ENCODE measurements at places on chromosomes 1 and 21.
A peak's percentile ranks its signal among the peaks of the same experiment; 100 is the strongest.

DNA sequence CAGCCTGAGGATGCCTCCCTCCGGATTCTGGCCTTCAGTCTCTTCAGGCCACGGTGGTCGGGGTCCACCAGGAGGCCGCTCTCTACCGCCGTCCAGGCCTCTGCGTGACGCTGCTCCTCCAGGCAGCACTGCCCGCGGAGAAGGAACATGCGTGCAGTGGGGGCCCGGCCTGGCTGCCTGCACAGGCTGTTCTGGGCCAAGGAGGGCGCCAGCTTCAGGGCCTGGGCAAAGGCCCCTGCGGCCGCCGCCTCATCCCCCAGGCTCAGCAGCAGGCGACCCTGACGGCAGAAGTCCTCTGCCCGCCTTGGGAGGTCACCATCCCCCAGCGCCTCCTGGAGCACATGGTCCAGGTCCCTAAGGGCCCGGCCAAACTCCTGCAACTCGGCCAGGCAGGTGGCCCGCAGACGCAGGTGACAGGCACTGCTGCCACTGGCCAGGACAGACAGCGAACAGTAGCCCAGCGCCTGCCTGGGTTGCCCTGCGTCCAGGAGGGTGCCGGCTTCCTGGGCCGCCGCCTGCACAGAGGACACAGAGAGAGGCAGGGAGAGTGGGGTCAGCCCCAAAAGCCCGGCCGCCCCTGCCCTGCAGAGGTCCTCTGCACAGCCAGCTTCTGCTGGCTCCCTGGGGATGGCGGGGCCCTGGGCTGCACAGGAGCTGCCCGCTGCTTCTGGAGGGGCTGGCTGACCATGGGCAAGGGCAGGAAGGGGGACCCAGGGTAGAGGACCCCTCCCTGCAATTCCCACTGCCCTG, 8.7 kb upstream of the MMEL1 start:
- peak; percentile 36 for DNase-seq

GRCh38 chr1:15761366-15762128, 3.0 kb downstream of the FBLIM1 start:
- no peak for DNase-seq

- peak; percentile 52 for DNase-seq
These were observed 864 bp upstream of the CCDC24 start for GRCh38 chr1:43990271-43991199.

- DNase-seq, result no peak
These were observed 23.9 kb downstream of the APP start for GRCh38 chr21:26146681-26147080.

DNA sequence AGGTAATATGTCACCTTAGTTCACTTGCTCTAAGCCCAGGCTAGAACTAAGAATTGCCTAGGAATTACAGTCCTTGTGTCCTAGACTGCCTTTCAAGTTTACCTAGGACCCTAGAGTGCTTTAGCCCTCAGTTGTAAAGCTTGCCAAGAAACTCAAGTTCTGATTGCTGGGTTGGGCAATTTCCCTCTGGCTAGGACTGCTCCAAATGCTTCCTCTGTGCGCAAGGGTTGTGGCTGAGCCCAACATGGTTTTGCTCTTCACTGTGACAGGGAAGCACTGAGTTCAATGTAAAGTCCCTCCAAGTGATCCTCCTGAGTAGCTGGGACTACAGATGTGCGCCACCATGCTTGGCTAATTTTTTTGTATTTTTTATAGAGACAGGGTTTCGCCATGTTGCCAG, 102.3 kb upstream of the NEK7 start:
- no peak for DNase-seq

DNA sequence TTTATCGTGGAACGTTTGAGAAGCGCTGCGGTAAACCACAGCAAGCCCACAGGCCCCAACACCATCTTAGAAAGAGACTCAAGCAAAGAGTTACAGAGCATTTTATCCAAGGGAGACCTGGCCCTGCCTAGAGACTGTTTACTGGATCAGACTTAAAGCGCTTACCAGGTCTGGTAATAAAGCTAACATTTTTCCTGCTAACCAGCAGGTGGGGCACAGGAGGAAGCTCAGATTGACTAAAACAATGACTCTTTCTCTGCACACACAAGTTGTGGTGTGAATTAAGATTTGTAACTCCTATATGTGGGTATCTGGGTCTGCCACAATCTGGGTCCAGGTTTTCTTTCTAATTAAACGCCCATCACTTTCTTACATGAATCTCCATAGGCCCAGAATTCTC, 136.5 kb upstream of the ETS2 start:
- no peak for DNase-seq

DNA sequence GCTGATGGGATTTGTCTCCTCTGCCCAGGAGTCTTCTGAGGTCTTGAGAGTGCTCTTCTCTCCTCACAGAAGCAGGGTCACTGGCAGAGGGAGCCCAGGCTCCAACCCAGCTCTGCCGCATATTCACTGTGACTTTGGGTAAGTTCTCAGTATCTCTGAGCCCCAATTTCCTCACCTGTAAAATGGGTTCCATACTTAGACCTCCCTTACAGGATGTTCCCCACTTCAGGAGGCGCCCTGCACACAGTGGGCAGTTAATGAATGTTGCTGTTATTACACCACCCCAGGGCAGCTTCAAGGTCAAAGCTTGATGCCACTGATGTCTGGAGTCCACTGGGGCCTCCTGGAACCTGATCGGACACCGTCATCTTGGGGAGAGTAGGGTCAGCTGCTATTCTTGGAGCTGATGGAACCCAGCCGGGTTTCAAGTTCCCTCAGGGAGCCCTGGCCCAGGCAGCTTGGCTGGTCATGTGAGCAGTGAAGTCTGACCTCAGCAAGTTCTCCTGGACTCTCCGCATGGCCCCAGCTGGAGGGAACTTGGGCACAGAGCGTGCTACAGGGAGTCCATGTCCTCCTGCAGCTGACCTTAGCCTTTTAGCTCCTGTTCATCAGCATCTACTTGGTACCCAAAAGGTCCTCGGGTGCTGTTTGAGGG, 21.8 kb downstream of the COA7 start:
- DNase-seq, result no peak

DNA sequence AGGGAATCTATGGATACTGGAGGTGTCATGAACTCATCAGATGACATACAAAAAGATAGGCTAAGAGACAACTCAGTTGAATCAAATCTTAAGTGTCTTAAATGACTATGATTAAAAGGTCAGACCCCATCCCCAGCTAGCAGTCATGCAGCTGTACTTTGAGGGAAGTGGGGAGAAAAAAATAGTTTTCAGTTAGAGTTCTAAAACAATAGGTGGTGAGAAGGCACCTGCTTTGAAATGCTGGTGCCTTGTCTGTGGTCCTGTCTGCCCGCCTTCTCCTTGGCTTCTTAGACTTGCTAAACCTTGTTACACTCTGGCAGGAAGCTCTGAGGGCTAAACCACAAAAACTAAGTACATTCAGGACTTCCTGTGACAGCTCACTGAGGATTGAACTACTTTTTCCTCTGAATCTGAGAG, 15.3 kb downstream of the CD2 start:
- peak; percentile 51 for DNase-seq

DNA sequence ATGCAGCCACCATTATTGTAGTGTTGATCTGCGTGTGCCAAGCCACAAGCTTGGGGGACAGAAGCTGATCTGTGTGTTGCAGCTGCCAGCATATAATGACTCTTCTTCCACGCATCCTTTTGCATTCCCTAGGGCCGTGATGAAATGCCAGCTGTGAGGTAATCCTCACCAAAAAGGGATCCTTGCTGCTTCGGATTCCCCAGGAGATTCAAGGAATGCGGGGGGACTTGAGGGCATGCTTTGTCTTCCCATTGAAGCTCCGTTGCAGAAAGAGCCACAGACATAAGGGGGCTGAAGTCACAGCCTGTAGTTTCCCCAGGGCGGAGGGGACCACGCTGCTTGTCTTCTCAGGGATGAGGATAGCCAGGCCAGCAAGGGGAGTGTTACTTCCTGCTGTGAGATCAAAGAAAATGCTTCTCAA, 281.6 kb upstream of the FMN2 start:
- DNase-seq, result no peak

GRCh38 chr1:235739124-235739523, 89.5 kb upstream of the GNG4 start:
- DNase-seq, result no peak

DNA sequence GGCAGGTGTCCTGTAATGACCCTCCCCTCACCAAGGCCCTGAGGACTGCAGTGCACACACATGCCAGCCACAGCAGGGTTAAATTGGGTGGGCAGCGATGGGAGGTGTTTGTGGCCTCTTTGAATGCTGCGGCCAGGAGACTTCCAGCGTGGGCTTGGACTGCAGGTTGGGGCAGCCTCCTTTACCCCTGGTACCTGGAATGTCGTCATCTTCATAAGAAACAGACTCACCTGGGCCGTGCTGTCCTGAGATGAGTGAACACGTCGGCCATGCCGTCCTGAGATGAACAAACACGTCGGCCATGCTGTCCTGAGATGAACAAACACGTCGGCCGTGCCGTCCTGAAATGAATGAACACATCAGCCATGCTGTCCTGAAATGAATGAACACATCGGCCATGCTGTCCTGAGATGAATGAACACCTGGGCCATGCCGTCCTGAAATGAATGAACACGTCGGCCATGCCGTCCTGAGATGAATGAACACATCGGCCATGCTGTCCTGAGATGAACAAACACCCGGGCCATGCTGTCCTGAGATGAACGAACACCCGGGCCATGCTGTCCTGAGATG, 50.1 kb upstream of the COL6A1 start:
- DNase-seq, result no peak

- no peak for DNase-seq
These were observed 4.3 kb upstream of the SLC35D1 start for GRCh38 chr1:67058242-67058641.

- DNase-seq, result no peak
These were observed 53.8 kb upstream of the RGS1 start for GRCh38 chr1:192521734-192522133.

DNA sequence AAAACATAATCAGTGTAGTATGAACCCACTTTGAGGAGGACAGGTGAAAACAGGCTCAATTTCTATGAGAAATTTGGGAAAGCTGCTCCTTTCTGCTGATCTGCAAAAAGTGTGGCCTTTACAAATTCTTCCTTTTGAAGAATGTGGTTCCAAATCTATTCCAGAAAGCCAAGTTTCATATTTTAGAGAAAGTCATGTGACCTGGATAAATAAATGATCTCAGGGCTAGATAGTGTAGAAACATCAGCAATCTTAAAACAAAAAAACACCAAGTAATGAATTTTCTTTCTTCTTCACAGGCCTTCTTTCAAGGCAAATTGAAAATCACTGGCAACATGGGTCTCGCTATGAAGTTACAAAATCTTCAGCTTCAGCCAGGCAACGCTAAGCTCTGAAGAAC, 11.7 kb upstream of the PODN start:
- DNase-seq, result no peak

GRCh38 chr1:31244326-31244725, 4.6 kb upstream of the NKAIN1 start:
- no peak for DNase-seq

- no peak for DNase-seq
These were observed 100.8 kb downstream of the PCP4 start for GRCh38 chr21:39968010-39968409.

DNA sequence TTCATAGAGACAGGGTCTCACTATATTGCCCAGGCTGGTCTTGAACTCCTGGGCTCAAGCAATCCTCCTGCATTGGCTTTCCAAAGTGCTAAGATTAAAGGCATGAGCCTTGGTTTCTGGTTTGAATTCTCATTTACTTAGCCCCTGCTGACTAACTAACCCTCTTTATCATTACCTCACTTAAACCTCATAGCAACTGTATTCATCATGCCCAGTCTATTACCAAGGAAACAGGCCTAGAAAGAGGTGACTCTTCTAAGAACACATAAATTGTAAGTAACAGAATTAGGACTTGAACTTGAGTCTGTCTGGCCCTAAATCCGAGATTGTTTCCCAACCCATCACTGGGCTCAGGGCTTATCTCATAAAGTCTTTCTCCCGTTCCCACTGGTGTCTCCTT, 44.2 kb downstream of the TMEM53 start:
- DNase-seq, result no peak

DNA sequence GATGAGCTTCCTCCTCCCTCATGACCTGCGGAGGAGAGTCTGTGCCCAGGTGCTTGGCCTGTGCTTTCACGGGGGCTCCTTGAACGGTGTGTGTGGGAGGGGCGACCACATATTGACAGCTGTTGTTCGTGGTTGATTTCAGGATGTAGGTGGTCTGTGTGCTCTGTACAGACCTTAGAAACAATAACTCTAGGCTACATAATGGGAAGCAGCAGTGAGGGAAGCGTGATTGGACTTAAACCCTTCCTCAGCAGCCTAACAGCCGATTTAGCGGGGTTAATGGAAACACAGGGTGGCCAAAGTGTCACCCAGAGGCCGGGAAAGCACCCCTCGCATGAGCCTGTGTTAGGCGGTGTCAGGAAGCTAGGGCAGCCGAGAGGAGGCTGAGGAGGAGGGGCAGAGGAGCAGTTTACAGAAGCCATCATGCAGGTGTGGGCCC, 56.0 kb downstream of the TBCE start:
- DNase-seq, result peak; percentile 73

- DNase-seq, result no peak
These were observed 47.8 kb downstream of the COL6A1 start for GRCh38 chr21:46029186-46029924.

GRCh38 chr1:185960422-185961321, 226.5 kb downstream of the HMCN1 start:
- no peak for DNase-seq

- no peak for DNase-seq
These were observed 5.7 kb downstream of the CLIC6 start for GRCh38 chr21:34674468-34674867.

DNA sequence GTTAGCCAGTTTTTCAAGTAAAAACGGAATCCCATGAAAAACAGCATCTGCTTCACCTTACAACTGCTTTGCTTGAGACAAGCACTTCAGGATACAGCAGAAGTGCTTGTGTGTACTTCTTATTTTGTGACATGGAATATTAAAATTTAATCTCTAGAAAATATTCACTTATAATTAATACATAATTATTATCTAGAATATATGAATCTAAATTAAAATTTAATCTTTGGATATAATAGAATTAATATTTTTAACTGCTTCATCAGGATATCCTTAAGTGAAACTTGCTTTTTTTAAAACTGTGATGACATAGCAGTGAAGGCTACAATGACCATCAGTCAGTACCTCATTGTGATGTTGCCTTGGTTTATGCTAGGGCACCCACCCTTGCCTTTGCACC, 148.4 kb upstream of the C1orf105 start:
- DNase-seq, result no peak

GRCh38 chr1:47002211-47002610, 21.3 kb upstream of the CYP4X1 start:
- no peak for DNase-seq

- DNase-seq, result no peak
These were observed 11.8 kb upstream of the DMRTB1 start for GRCh38 chr1:53447413-53447812.

- DNase-seq, result no peak
These were observed 96.7 kb downstream of the NGF start for GRCh38 chr1:115241309-115241708.

DNA sequence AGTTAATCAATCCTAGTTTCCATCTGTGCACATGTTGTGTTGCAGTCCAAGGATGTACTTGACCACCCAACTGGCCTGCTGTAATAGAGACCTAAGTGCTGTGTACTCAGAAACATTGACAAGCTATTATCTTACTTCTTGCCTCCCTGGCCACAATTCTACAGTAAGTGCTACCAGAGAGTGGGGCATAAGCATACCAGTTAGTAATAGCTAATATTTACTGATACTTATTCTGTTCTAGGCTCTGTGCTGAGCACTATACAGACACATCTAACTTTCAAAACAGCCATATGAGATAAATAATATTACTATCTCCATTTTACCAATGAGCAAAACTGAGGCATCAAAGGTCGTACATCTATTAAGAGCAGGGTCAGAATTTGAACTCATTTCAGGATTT, 49.5 kb upstream of the NPL start:
- DNase-seq, result no peak
